ENCODE measurements at places on chromosomes 3 and 15.

DNA sequence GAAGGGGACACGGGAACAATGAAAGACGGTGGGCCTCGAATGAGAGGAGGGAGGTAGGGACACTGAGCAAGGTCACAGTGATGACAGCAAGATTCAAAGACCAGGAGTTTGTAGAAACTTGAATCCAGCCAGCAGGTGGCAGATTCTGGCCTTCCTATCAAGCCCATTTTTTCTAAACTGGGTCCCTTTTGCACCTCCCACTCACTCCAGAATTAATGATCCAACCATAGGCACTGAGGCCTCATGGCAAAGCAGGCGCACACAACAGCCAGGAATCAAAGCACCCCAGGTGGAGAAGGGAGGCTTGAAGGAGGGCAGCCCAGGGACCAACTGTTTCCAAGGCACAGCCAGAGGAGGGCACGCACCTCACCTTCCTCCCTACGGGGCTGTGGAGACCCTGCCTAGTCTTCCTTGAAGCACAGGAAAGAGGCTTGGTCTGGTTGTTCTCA, 90.2 kb downstream of the ANP32A start:
- DNase-seq, result no peak

DNA sequence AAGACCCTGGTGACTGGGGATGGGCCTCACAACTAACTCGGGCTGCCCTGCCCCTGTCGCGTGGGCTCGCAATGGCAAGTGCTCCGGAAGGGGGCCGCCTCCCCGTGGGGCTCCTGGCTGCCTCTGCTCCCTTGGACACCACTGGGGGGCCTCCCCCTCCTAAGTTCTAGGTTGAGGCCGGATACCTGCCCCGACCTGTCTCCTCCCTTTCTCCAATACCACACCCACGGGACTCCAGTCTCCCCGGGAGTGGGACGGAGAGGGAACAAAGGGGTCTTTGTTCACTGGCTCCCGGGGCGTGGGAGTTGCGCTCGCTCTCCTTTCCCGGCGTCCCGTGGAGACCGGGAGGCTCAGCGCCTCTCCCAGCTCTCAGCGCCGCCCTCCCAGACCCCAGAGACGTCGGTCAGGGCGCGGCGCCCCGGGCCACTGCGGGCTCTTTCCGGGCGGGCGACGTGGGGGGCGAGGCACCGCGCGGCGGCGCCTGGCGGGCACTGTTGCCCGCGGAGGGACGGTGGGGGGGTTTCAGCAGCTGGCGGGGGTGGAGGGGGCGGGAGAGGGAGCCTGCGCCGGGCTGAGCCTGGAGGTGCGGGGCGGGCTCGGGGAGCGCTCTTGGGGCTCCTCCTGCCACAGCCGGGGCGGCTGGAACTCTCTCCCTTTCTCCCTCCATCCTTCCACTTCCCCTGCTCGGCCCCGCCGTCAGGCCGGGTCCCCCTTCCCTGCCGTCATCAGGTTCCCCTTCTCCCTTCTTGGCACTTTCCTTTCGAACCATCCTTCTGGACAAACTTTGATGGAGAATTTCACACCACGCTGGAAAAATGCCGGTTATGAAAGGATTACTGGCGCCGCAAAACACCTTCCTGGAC, at the start of gene KCNH8:
Gene KCNH8, plus strand, starts transcription at position 606 of the 863 bp plus-strand sequence. Its CDS starts 210 bp downstream, at position 816.
- DNase-seq, result peak; percentile 60

GRCh38 chr3:195135917-195136316, 135.0 kb downstream of the XXYLT1 start:
- DNase-seq, result no peak

DNA sequence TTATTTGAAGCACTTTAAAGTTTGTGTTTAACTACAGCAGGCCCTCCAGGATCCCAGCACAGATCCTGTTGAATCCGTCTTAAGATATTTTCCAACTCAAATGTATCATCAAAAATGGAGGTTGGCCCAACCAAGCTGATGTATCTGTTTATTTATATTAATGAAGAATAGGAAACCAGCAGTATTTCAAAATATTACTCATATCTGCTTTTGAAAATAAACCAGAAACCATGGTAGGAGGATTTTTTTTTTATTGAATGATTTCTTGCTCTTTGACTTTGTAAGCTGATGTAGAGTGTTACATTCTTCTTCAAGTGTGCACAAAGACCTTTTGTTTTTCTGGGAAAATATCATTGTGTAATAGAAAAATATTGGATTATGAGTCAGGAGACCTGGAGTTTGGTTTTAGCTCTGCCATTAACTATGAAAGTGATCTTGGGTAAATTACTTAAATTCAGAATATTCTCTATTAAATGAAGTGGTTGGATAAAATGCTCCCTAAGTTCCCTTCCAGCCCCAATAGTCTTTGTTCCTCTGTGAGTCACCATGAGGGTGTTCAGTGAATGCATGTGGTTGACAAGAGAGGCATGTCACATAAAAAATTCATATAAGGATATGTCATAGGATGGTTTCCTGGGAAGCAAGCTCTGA, 221.3 kb upstream of the GAP43 start:
- peak; percentile 65 for DNase-seq

DNA sequence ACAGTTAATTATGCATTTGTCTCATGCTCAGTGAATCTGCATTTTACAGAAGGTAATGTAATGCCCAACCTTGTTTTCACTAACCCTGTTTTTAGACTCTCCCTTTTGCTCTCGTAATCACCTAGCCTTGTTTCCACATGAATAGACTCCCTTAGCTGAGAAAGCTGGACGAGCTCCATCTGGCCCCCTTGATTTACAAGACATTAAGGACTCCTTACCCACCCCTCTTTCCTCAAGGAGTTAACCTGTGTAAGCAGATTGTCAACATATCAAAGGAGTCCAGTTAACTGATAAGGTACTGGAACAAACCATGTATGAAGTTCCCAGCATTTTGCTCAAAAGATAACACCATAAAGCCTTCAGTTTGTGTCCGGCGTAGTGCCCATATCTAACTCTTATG, 99.6 kb downstream of the VPS8 start:
- no peak for DNase-seq

DNA sequence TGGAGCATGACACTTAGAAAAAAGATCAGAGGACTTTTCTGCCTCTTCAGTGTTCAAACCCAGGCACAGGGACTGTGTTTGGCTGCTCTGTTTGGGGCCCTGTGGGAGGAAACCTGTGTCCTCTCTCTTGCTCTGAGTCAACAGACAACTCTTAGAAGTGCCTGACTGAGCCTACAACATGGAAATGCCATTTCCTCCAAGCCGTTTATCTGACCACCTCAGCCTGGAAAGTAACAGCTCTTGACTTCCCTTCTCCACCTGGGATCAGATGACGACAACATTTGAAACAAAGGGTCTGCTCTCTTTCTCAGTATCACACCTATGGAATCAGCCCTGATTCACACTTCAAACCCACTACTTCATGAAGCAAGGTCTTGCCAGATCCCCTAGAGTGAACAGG, 91.3 kb upstream of the CTDSPL start:
- no peak for DNase-seq

Measured in COLO829 (cell line).